ENCODE measurements at places on chromosomes 4 and X.

DNA sequence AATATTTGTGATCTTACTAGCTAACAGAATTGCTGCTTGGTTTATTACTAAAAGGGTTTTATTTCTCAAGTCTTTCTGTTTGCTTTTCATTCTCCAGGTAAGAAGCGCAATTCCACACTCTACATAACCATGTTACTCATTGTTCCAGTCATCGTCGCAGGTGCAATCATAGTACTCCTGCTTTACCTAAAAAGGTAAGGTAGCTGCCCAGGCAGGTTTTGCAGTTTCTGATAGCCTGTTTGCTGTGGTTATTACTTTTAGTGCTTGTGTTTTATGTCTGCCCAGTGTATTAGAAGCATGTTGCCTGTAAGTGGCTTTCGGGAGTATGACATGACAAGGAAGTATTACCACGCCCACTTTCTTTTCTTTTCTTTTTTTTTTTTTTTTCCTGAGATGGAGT lies 46.4 kb downstream of the IL13RA1 start:
- no peak for DNase-seq

- DNase-seq = no peak
Observed at GRCh38 chrX:130893356-130894085, 9.5 kb downstream of the ENOX2 start.

DNA sequence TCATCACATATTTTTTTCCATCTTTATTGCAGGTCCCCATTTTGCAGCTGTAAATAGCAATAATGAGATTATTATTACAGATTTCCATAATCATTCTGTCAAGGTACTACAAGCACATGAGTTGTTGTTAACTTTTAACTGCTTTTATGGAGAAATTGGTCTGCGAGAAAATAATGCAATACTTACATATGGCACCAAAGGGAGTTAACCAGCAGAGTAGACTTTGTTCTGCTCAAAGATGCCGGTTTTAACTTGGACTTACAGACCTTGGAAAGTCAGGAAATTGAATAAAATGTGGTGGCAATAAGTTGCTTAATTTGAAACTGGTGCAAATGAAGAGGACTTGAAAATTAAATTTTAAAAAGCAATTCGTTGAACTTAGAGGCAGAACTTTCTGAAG lies 20.4 kb upstream of the MND1 start:
- DNase-seq = no peak

DNA sequence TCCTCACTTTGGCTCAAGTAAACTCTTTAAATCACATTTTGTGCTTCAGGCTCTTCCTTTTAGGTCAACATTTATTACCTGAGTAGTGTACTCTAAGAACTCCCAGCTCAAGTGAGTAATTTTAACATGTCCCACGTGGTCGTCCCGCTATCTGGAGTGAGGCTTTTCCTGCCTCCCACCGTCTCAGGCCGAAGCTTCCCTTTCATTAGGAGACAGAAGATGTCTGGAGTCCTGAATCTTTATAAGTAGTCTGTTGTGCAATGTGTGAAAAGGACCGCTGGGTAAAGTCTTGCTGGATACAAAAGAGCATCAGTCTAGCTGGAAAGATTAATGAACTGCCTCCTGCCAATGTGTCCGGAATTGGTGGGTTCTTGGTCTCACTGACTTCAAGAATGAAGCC lies 117.7 kb upstream of the NEIL3 start:
- no peak for DNase-seq

- DNase-seq = no peak
Observed at GRCh38 chr4:60934566-60935295, 265.4 kb upstream of the ADGRL3 start.

- no peak for DNase-seq
Observed at GRCh38 chr4:158775091-158775651, 6.3 kb downstream of the FNIP2 start.

DNA sequence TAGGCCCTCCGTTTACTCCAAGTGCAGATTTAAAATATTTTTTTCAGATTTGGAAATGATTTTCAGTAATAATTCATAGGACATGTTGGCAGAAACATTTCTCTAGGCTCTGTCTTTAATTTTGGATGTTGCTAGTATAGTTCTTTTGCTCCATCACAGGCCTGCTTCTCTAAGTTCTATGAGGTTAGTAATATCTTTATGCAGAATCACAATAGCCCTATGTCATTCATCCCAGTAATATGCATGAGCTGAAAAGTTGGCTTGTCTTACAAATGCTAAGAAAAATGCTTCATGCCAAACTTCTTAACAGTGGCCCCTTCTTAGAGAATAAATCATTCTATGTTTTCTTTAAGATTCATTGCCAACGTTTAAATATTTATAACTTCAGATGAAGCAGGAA lies 148.3 kb upstream of the TLL1 start:
- DNase-seq = no peak

Measured in CD8-positive, alpha-beta T cell (primary cell).